Cortex of kidney (tissue), 1 donor: ENCODE measurements at places on chromosomes 4 and X.

- no peak for DNase-seq
Measured at GRCh38 chr4:155615081-155615887, 51.4 kb upstream of the GUCY1A1 start.

DNA sequence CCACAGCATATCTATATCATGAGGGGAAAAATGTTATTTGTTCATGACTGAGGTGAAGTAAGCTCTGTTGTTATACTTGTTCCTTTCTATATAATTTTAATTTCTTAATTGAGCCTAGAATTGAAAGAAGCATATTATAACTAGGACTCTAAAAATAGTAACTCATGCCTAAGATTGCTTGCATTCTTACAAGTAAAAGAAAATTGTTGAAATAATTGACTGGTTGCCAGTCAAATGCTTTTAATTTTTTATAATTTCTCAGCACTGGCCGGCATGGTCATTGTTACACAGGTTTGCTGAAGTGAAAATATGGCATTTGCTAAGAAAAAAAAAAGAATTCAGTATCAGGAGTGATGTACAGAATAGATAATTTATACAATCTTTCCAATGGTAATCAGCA, 104.8 kb downstream of the GASK1B start:
- DNase-seq: no peak

GRCh38 chr4:19735012-19735411, 516.7 kb upstream of the SLIT2 start:
- no peak for DNase-seq

- DNase-seq: no peak
Measured at GRCh38 chr4:97530676-97531075, 612.6 kb downstream of the STPG2 start.

DNA sequence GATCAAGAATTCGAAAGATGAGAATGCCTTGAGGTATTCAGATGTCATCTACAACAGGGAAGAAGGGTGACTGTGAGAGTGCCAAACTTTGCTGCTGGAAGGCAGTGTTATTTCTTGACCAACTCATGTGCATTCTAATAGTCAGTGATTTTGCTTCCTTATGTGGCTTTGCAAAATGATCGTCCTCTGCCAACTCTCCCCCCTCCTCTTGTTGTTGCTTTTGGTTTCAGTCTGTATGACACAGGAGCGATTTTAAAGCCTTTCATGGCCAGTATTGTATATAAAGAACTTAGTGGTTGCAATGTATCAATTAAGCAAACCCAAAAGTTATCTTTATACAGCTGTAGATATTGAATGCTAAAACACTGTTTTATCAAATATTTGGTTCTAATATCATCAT, 379.1 kb downstream of the IL1RAPL1 start:
- DNase-seq: no peak

DNA sequence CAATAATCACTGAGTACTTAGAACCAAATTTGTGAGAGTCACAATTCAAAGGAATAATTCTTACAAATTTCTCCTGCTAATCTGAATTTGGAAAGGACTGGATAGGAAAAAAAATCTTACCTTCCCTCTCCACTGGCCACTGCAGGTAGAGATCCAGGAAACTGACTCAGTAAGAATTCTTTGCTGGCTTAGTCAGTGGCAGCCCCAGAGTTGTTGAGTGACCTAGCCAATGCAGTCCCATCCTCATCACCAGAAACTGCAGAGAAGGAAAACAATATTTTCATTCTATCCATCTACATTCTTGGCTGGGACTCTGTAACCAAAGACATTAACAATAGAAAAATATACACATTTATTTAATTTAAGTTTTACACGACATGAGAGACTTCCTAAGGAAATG, 572.0 kb downstream of the ADGRL3 start:
- DNase-seq: no peak
